Amygdala (tissue), 56 donors: ENCODE measurements at places on chromosomes 7 and 10.

DNA sequence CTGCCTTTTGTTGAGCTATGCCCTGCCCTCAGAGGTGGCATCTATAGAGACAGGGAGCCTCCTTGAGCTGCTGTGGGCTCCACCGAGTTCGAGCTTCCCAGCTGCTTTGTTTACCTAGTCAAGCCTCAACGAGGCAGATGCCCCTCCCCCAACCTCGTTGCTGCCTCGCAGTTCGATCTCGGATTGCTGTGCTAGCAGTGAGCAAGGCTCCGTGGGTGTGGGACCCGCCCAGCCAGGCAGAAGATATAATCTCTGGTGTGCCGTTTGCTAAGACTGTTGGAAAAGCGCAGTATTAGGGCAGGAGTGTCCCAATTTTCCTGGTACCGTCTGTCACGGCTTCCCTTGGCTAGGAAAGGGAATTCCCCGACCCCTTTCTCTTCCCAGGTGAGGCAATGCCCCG is 88.4 kb upstream of the CDK6 start:
- DNase-seq: no peak

DNA sequence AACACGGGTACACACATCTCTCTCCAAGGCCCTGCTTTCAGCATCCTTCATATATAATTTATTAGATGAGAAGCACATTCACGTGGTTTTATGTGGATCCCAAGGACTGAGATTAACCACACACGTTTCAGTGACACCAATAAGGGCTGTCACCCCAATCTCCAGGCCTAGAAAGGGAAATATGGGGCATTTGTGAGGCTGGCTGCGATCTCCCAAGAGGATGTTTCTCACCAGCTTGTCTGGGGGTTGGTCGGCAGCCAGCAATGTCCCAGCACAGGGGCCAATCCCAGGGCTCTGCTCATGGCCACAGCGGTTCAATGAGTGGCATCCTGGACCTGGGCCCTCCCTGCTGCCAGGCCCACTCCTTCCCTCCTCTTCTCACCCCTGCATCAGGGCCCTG is 115.5 kb downstream of the ITIH5 start:
- DNase-seq: no peak

- no peak for DNase-seq
Measured at GRCh38 chr10:84990713-84991112, 662.3 kb downstream of the CCSER2 start.

DNA sequence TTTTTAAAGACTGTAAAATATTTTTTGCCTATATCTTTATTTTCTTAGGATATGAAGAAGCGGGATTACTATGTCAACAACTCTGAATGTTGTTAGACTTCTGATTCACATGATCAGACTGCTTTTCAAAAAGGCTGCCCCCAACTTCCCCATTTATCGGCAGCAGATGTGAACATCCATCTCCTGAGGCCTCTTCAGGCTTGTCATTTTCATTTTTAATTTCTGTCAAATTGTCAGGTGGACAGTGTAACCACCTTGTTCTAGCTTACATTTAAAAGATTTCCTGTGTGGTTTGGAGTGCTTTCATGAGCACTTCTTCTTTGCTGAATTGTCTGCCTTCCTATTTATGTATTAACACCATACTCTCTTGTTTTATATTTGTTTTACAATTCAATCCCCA is 78.8 kb upstream of the GSDME start:
- no peak for DNase-seq

- DNase-seq: no peak
Measured at GRCh38 chr7:37984750-37985390, 64.4 kb downstream of the EPDR1 start.

DNA sequence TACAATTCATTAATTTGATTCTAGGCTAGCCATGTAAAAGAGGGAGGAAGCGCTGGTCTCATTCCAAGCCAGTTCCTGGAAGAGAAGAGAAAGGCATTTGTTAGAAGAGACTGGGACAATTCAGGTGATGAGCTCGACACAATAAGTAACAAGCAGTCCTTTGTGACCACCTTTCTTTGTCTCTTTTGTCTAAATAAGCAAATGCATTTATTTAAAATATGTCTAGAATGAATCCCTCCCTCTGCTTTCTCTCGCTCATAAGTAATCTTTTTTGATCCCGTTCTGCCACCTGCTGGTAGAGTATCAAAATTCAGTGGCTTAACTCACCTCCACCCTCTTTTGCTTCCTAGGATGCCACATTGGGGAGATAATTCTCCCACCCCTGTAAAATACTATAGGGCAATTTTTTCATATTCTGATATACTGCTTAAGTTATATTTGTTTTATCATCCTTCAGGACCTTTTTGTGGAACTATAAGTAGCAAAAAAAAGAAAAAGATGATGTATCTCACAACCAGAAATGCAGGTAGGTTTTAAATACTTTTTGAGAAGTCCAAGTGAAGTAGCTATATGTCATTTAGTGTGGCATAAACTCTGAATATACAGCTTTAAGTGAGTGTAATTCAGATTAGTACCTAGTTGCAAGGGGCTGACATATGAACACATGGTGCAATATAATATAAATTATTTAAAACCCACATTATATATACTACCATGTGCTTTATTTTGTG is 91.5 kb downstream of the GSDME start:
- no peak for DNase-seq

- no peak for DNase-seq
Measured at GRCh38 chr7:107931740-107932515, 40.9 kb downstream of the DLD start.
